CD4-positive, alpha-beta memory T cell (primary cell): ENCODE measurements at places on chromosomes 6 and 20. TPM values are rescaled to one million over a fixed set of nuclear protein-coding genes. Genes with fewer than 3 reads are reported as not detected.

The NMBR gene
- total RNA-seq = not detected

The NOTCH4 gene
- total RNA-seq = 1.2 TPM

The DAAM2 gene
- not detected for total RNA-seq

The ANKRD66 gene
- total RNA-seq = not detected

The FIG4 gene
- 14.4 TPM for total RNA-seq

The PKIB gene
- 0.67 TPM for total RNA-seq

The OPN5 gene
- not detected for total RNA-seq

The CDC25B gene
- 410 TPM for total RNA-seq

GRCh38 chr6:106764353-106764980, 135.1 kb downstream of the QRSL1 start:
- H3K27ac ChIP-seq = no peak overlapping the region
- no peak overlapping the region for H3K4me3 ChIP-seq
- H3K4me1 ChIP-seq = no peaks in the 10 kb centered on the region
- H3K27me3 ChIP-seq = no peaks in the 10 kb centered on the region
- DNase-seq = no peak
- H3K36me3 ChIP-seq = no peaks in the 10 kb centered on the region

- H3K36me3 ChIP-seq = no peaks in the 10 kb centered on the region
- H3K27ac ChIP-seq = no peak overlapping the region
- no peaks in the 10 kb centered on the region for H3K27me3 ChIP-seq
- no peaks in the 10 kb centered on the region for H3K4me1 ChIP-seq
Observed at GRCh38 chr6:135250234-135250633, 69.1 kb downstream of the MYB start.

GRCh38 chr6:24960991-24961475, 25.3 kb upstream of the RIPOR2 start:
- no peaks in the 10 kb centered on the region for H3K27me3 ChIP-seq
- no peak overlapping the region for H3K4me3 ChIP-seq

DNA sequence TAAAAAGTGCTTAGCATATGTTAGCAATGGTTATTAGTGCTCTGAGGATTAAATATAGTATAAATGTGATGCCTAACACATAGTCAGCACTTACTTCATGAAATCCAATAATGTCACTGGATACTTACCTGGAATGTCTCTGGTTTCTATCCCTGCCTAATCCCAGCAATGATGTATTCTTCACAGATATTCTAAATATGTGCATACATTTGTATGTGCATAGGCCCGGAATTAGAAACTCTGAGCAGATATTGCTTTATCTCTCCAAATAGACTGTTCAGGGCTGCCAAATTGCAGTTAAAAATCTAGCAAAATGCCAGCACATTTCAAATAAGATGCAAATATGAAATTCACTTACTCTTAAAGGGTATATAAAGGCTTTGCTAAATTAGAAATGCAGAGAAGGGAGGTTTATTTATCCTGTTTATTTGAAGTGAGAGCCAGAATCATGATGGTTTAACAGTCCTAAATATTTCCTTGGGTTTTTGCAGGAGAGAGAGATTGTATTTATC, 81.3 kb downstream of the SAMD5 start:
- H3K27me3 ChIP-seq = no peaks in the 10 kb centered on the region
- no peaks in the 10 kb centered on the region for H3K36me3 ChIP-seq
- no peaks in the 10 kb centered on the region for H3K4me1 ChIP-seq
- no peak overlapping the region for H3K4me3 ChIP-seq
- DNase-seq = no peak

GRCh38 chr6:32983964-32984621, 15.7 kb downstream of the BRD2 start:
- H3K27me3 ChIP-seq = no peaks in the 10 kb centered on the region
- H3K4me1 ChIP-seq = peaks cover 9% of the 10 kb centered on the region
- DNase-seq = no peak
- H3K4me3 ChIP-seq = no peak overlapping the region
- H3K27ac ChIP-seq = no peak overlapping the region

DNA sequence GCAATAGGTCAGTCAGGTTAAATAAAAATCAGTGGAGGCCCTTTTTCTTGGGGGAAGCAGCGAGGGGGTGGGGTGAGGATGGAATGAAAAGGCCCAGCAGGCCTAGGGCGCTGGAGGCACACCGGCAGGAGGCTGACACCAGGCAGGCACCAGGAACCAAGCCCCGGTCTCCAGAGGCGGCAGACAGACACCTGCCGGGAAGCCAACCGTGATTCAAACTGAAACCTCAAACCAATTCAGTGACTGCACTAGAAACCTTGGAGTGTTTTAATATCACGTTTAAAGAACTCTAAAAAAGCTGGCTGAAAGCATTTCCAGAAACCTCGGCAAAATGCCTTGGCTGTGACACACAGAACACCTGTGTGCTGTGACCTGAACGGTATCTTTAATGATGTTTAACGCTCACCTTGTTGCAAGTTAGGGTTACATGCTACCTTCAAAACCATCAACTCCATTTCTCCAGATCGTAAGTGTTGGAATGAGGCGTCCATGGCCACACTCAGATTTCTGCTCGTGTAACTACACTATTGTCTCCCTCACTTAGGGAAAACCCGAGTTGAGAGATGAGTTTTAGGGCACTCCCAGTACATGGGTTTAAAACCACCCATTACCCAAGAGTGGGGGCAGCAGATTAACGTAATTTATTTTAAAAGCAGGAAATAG, 27.2 kb downstream of the DIDO1 start:
- H3K36me3 ChIP-seq = peaks cover 37% of the 10 kb centered on the region
- no peak overlapping the region for H3K27ac ChIP-seq
- H3K4me3 ChIP-seq = no peak overlapping the region
- no peak for DNase-seq
- no peaks in the 10 kb centered on the region for H3K27me3 ChIP-seq

DNA sequence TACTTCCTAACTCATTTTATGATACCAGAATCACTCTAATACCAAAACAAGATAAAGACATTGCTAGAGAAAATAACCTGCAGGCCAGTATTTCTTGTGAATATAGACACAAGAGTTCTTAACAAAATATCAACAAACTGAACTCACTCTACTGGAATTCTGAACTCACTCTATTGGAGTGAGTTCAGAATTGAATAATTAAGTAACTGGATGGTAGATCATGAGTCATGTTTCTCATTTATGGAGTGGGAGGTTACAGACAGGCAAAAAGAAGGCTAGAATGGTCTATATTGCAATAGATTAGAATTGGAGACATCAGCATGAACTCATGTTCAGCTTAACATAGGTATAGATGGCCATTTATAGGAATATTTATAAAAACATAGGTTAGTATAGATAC, 26.6 kb upstream of the C6orf58 start:
- no peak overlapping the region for H3K4me3 ChIP-seq
- no peaks in the 10 kb centered on the region for H3K36me3 ChIP-seq
- H3K27me3 ChIP-seq = no peaks in the 10 kb centered on the region
- DNase-seq = no peak
